ENCODE measurements at places on chromosomes 16 and 17.

GRCh38 chr17:73203788-73204479 lies 11.1 kb downstream of the COG1 start:
- H3K27me3 ChIP-seq = no peaks in the 10 kb centered on the region
- no peak overlapping the region for H3K27ac ChIP-seq
- H3K4me3 ChIP-seq = no peak overlapping the region
- no peak for DNase-seq

- H3K27ac ChIP-seq = no peak overlapping the region
- no peaks in the 10 kb centered on the region for H3K36me3 ChIP-seq
- H3K27me3 ChIP-seq = no peaks in the 10 kb centered on the region
These were observed 263.4 kb downstream of the BCAS3 start for GRCh38 chr17:60941028-60941427.

DNA sequence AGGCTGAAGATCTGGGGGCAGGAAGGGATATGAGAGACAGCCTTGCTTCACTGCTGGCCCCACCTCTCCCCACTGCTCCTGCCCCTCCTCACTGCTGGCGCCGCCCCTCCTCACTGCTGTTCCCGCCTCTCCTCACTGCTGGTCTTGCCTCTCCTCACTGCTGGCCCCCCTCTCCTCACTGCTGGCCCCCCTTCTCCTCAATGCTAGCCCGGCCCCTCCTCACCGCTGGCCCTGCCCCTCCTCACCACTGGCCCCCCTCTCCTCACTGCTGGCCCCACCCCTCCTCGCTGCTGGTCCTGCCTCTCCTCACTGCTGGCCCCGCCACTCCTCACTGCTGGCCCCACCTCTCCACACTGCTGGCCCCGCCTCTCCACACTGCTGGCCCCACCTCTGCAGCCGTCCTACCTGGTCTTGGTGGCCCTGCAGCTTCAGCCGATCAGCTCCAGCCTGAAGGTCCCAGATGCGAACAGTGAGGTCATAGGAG lies 9.5 kb upstream of the PAM16 start:
- no peaks in the 10 kb centered on the region for H3K36me3 ChIP-seq
- no peak for DNase-seq
- no peaks in the 10 kb centered on the region for H3K27me3 ChIP-seq
- no peak overlapping the region for H3K27ac ChIP-seq

DNA sequence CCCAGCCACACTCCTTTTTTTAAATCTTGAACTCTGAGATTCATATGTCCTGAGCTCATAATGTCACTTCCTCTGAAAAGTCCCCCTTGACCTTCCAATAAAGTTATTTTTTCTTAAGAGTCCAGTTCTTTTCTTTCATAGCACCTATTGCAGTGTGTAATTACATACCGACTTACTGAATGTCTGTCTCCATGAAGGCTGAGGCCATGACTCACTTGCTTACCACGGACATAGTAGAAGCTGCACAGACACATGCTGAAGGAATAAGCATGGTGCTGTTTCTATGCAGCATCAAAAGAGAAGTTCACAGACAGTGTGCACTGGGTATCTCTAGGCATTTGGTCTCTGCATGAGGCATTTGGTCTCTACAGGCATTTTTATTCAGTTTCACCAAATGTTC lies 77.2 kb downstream of the C17orf67 start:
- no peak overlapping the region for H3K27ac ChIP-seq
- H3K4me3 ChIP-seq = no peak overlapping the region
- no peaks in the 10 kb centered on the region for H3K27me3 ChIP-seq
